Stimulated activated CD4-positive, alpha-beta T cell treated with anti-CD3 and anti-CD28 coated beads, Interleukin-1b, Interleukin-23, amount 100 ng/mL, for 24 hours (primary cell): ENCODE measurements at places on chromosomes 2 and 18.

DNA sequence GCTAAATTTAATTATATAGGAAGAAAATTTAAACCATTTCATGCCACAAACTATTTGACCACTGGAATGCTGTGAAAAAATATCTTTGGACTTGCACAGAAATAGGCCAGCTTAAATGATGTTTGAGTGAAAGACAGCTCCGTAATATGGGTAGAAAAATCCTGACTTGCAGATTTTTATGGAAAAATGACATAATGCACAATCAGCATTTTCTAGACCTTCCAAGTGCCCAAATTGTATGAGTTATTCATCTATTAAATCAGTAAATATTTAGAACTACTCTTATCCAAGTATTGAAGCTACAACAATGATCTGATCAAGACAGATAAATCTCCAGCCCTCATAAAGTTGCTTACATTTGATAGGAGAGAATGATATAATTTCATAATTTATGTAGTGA lies 691.1 kb upstream of the DDX18 start:
- no peak for DNase-seq

GRCh38 chr18:59265246-59265973 lies 7.8 kb downstream of the RAX start:
- DNase-seq: no peak

DNA sequence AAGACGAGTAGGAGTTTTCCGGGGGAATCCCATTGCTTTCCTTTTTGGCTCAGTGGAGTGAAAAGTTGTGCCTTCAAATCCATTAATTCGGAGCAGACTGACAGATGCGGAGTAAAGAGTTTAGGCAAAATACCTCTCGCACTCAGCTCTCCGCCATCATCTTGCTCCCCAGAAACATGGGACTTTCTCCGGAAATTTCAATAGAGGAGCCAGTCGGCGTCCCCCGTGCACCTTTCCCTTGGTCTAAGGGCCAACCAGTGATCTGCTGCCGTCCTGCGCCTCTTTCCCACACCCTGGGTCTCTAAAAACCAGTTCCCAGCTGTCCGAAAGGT lies 318 bp downstream of the TYW5 start:
- DNase-seq: no peak

DNA sequence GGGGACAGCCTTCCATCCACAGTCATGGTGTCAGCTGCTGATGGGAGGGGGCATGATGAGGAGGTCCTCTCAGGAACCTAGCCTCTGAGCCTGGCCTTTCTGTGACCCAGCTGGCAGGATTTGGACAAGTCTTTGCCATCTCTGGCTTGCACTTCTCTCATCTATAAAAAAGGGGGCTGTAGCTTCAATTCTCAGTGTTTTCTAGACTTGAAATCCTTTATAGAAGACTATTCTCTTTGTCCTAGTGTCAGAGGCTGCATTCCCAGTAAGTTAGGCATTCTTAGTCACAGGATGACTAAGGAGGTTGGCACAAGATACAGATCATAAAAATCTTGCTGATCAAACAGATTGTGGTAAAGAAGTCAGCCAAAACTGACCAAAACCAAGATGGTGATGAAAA lies 958.5 kb downstream of the CNTNAP5 start:
- DNase-seq: no peak

- DNase-seq: no peak
Measured at GRCh38 chr2:109203246-109204011, 74.4 kb downstream of the SH3RF3 start.

DNA sequence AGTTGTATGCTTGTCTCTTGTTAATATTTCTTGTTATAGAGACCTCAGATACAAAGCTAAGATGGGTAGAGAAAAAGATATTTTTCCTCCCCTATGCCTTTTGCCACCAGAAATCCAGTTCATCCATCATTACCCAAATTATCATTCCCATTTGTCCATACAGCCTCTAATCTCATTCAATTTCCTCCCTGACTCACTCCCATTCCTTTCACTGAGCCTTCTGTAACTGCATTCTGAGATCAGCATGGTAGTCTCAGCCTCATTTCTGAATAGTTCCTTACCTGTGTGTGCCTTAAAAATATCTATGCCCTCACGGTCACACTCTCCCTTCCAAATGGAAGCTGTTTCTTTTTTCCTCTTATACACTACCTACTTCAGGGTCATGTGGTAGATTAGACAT lies 15.7 kb upstream of the PIK3C3 start:
- DNase-seq: no peak

DNA sequence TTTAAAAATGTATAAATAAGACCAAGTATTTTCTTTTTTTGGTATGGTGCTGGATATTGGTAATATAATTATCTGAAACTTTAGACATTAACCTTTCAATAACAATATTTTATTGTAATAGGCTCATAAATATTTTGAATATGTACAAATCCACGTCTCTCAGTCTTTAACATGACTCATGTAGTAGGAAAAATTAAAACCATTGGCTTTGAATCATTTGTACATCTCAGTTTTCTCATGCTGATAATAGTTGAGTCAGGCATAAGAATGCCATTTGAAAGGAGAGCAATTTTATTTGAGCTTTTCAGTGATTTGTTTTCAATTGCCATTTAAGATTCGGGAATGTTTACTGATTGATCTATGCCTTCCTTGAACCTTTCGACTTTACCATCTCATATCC lies 364.8 kb downstream of the TGIF1 start:
- no peak for DNase-seq

GRCh38 chr2:129240061-129240460 lies 739.4 kb upstream of the RAB6C start:
- DNase-seq: no peak

- no peak for DNase-seq
Measured at GRCh38 chr18:78579854-78580577, 399.6 kb upstream of the SALL3 start.

GRCh38 chr2:176171351-176172006 lies 14.4 kb downstream of the HOXD3 start:
- DNase-seq: no peak

DNA sequence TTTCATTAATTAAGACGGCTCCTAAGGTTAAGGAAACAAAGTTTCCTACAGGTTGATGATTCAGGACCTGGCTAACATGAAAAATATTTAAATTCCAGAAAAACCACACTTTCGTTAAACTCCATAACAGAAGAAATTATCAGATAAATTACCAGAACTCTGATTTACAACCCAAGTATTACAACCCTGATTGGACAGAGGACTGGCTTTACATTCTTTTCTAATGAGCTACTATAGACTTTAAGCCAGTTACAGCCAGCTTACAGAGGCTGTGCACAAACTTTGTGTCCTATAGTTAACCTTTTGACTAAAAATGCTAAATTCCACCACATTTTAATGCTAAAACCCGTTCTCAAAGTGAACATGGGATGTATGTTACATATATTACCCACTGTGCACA lies 458.6 kb downstream of the KCNJ3 start:
- no peak for DNase-seq

DNA sequence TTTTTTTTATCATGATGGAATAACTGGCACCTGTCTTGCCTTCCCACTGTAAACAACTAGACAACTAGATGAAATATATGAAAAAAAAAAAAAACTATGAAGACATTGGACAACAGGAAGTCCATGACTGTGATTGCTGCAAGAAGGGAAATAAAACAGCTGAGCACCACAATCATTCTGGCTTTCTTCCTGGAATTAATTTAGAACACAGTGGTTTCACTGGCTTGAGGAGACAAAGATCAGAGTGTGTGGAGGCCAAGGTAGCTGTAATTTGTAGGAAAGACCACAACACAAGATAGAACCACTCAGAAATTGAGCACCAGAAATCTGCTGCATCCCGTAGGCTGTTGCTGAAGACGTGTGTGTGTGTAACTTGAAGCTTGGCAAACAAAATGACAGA lies 121.1 kb upstream of the PID1 start:
- DNase-seq: no peak

- no peak for DNase-seq
Measured at GRCh38 chr2:132417430-132418035, 928 bp downstream of the GPR39 start.

- DNase-seq: no peak
Measured at GRCh38 chr2:15718103-15718943, 126.7 kb downstream of the DDX1 start.

DNA sequence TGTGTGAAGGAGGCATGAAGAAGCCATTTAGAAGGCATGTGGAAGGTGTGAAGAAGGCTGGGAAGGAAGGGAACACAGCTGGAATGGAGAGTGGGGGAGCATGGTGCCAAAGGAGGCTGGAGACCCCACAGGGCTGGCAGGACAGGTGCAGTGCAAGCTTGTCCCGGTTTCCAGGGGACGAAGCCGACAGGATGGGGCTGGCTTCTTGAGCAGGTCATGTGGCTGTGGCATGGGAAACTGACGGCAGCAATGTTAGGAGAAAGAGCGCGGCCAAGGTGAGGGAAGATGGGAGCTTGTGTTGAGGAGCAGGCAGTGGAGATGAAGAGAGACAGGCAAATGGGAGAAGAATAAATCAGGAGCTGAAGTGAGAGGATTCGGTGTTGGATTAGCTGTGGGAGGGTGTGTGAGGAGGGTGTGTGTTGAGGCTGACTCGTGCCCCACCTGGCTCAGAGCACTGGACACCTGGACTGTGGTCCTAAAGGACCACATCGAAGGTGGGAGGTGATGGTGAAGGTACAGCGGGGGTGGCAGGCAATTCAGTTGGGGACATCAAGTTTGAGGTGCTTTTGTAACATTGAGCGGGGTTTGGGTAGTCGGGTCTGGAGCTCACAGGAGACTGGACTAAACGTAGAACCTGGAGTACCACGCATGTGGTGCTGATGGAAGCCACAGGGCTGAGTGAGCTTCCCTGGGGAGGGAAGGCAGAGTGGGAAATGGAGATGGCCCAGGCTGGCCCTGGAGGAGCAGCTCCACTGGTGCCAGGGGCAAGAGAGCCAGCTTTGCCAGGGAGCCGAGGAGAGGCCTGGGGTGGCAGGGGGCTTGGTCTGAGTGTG lies 165.6 kb upstream of the HDAC4 start:
- DNase-seq: no peak

GRCh38 chr2:233174137-233174536 lies 77.3 kb upstream of the ATG16L1 start:
- no peak for DNase-seq
